Stimulated activated naive B cell treated with anti-CD40 and anti-IgM and Interleukin-4, amounts not matched to agents 10 μg/mL and 1 μg/mL and 100 μg/mL, for 72 hours (primary cell): ENCODE measurements at places on chromosomes 12 and 14.

GRCh38 chr12:89645434-89645833 is 63.2 kb downstream of the ATP2B1 start:
- no peak for DNase-seq

GRCh38 chr14:22168092-22168955 is 420.7 kb downstream of the DAD1 start:
- DNase-seq = no peak

DNA sequence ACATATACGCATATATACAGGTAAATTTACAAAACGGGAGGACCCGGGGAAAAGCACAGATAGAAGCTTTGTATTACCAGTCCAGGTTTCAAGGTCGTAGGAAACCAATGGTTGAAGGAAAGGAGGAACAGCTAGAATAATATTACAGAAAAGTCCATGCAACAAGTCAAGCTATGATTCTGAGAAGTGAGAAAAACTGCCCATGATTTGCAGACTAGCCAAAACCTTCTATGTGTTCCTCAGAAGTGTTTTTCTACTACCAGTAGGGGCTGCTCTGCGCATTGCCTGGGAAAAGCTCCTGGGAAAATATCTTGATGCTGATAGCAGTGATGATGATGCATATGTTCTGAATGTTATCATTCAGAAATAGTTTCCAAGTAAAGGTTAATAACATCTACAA is 2.2 kb downstream of the PDZRN4 start:
- DNase-seq = no peak

DNA sequence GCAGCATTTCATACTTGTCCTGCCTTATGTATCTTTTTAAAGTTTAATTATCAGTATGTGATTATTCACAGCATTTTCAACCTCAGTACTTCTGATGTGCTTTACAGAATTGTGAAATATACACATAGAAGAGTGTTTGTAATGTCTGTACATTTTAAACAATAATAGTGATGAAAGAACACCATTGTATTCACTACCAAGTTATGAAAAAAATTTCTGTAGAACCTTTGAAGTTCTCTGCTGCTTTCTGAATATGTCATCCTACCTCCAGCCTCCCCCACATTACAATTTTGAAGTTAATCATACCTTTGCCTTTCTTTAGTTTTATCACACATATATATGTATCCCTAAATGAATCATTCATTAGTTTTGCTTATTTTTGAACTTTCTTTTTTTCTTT is 24.8 kb downstream of the FRMD6 start:
- DNase-seq = no peak

DNA sequence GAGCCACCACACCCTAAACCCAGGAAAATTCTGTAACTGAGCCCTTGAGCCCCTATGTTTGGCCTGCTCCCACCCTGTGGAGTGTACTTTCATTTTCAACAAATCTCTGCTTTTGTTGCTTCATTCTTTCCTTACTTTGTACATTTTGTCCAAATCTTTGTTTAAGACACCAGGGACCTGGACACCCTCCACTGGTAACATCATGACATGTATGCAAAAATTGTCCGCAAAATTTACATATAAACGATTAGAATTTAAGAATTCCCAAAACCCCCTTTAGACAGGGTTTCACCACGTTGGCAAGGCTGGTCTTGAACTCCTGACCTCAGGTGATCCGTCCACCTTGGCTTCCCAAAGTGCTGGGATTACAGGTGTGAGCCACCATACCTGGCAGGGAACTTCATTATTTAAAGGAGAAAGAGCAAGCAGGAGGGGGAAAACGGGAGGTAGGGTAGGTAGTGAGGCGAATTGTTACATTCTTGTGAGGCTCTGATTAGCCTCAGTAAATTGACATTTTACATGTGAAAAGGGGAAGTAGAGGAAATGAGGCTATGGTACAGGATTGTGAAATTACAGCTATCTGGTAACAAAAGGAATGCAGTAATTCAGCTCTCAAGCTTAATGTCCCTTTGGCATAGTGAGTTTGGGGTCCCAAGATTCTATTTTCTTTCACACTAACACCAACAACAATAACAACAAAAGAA is 27.6 kb downstream of the TUBA1A start:
- no peak for DNase-seq

GRCh38 chr14:78367355-78367754 is 197.2 kb downstream of the NRXN3 start:
- DNase-seq = no peak

- no peak for DNase-seq
Observed at GRCh38 chr12:121779422-121779895, 14.0 kb downstream of the RHOF start.

GRCh38 chr12:12823811-12824210 is 10.7 kb downstream of the DDX47 start:
- no peak for DNase-seq

- DNase-seq = no peak
Observed at GRCh38 chr12:104718304-104718929, 239.7 kb downstream of the SLC41A2 start.

GRCh38 chr12:104055686-104056388 is 5.8 kb upstream of the GLT8D2 start:
- no peak for DNase-seq

DNA sequence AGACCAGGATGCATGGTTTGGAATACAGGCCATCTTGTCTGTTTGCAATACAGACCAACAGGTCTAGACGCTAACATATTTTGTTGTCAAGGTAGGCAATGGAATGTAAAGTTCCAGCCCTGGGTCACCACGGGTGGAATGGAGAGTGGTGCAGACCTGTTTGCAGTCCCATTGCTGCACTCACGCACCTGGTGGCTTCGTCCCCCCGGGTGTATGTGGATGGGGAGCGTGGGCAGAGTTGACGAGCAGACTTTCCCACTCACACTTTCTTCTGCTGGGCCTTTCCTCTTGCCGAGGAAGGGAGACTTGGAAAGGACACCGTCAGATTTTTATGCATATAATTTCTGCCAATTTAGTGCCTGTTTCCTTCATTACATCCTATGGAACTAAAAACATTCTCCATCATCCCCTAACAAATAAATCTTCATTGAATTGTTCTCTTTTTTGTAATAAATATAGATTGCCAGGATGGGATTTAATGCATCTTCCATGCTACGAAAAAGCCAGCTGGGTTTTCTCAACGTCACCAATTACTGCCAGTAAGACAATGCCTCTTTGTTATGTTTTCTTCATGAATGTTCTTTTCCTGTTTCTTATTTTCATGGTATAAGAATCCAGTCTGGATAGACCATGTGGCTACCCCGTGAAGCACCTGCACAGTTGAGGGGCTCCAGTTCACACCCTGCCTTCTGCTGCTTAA is 15.2 kb downstream of the DCAF4 start:
- no peak for DNase-seq

- DNase-seq = no peak
Observed at GRCh38 chr12:64714551-64714968, 44.6 kb downstream of the GNS start.

- DNase-seq = peak; percentile 42
Observed at GRCh38 chr14:106875503-106875902, 1349.1 kb downstream of the TMEM121 start.

DNA sequence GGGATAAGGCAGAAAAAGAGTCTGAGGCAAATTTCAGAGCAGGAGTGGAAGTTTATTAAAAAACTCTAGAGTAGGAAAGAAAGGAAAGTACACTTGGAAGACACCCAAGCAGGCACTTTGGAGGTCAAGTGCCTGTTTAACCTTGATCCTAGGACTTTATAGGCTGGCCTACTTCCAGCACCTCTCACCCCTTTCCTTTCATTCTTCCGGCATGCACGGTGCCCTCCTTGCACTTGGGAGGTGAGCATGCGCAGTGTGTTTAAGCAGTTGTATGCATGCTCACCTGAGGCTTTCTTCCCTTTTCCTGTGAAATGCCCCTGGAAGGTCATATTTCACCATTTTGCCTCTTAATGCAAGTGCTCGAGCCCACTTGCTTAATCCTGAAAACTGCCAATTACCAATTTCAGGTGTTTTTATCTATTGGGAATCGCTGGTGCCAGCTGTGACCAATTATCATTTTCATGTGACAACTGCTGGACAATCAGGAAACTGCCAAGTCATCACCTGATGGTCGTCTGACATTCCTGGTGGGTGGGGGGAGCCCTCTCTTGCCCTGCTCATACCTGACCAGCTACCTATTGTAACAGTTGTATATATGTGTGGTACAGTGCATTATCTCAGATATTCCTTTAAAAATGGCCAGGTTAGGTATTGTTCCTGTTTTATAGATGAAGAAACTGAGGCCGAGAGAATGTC is 53.5 kb downstream of the SUDS3 start:
- no peak for DNase-seq

DNA sequence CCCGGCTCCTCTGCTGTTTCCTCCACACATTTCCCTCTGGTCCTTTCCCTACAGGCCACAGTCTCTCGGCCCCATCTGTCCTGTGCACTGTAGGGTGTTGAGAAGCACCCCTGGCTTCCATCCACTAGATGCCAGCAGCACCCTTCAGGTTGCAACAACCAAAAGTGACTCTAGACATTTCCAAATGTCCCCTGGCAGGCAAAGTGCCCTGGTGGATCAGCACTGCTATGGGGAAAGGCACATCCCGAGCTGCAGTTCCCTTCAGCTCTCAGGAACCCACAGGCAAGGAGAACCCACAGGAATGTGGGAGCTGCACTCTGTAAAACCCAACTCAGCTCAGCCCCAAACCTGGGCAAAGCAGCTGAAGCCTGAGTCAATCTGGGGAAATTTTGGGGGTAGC is 77.0 kb downstream of the RBM19 start:
- no peak for DNase-seq

- no peak for DNase-seq
Observed at GRCh38 chr12:93427779-93428564, 13.8 kb downstream of the UBE2N start.

DNA sequence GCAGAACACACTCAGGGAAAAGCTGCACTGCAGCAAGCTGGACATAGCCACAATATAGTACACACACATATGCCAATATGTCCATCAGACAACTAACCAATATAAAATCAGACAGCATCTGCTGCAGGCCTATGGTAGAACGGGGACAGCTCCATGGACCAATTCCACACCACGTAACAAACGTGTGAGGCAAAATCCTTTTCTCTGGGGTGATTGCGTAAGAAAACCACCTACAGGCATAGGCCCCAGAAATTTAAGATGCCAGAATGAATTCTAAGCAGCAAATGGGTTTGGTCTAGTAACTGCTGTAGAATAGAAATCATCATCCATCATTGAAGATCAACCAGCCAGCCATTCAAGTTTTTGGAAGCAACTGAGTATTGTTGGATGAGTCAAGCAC is 368.9 kb upstream of the TMPO start:
- no peak for DNase-seq

DNA sequence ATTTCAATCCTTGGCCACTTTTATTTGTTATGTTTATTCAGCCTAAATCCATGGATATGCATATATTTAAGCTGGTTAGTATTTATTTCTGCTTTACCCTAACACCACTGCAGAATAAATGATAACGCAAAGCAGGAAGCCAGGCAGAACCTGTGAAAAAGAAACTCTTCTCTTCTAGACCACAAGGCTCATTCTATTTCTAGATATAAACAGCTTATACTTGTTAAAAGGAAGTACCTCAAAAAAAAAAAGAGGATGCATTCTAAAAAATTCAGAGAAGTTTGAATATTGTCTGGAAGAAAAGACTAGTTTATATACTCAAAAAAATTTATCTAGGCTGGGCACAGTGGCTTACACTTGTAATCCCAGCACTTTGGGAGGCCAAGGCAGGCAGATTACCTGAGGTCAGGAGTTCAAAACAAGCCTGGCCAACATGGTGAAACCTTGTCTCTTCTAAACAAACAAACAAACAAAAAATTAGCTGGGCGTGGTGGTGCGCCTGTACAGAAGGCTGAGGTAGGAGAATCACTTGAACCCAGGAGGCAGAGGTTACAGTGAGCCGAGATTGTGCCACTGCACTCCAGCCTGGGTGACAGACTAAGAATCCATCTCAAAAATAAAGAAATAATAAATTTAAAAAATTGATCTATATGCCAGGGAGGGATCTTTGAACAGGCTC is 55.8 kb downstream of the GALNT4 start:
- no peak for DNase-seq

- no peak for DNase-seq
Observed at GRCh38 chr14:26963711-26964110, 365.9 kb upstream of the NOVA1 start.

DNA sequence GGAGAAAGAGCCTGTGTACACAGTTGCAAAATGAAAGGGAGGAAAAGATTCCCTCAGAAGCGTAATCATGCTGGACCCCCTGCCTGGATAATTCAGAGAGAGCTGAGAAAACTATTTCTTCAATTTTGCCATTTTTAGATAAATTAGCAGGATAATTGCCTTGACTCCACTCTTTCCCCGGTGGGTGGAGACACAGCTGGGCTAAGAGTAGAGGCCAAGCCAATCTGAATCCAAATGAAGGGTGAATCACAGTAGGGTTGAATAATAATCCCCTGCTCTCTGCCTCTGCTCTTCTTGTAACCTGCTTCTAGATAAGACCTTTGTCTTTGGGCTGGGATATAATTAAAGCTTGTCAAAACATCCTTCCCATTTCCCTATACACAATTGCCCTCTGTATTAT is 150.1 kb downstream of the CAPZA3 start:
- no peak for DNase-seq

- no peak for DNase-seq
Observed at GRCh38 chr14:99626041-99626648, 18.8 kb upstream of the HHIPL1 start.

DNA sequence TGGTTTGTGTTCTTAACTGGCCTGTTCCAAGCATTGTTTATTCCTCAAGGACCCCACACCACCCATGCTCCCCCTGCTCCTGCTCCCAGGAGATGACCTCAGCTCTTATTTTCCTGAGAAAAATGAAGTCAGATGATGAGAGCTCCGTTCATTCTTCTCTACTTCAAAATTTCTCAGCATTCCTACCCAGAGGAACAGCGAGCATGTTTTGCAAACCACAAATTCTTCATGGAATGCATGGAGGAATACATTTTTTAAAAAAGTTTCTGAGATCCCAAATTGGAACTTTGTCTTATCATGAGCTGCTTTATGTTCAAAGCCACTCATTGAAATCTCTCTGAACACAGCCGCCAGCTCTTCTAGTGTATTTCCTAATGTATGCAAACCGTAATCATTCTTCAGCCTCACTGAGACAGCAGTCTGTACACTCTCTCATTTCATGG is 44.9 kb downstream of the SYNE2 start:
- no peak for DNase-seq

DNA sequence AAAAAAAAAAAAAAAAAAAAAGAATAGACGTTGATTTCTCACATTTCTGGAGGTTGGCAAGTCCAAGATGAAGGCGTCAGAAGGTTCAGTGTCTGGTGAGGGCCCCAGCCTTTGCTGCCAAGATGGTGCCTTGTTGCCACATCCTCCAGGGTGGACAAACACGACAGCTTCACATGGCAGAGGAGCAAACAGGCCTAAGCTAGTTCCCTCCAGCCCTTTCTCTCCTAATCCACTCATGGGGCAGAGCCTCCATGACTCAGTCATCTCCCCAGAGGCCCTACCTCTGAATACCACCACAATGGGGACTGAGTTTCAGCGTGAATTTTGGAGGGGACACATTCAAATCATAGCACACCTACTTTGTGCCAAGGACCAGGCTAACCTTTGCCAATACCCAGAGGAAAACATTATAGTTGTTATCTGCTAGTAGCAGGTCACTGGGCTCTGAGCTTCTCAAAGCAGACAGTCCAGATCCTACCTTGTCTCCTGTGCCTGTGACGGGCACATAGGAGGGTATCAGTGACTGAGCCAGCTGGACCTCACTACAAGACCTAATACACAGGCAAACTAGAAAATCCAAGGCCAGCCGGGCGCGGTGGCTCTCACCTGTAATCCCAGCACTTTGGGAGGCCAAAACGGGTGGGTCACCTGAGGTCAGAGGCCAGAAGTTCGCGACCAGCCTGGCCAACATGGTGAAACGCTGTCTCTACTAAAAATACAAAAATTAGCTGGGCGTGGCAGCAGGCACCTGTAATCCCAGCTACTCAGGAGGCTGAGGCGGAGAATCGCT is 10.5 kb upstream of the BCL11B start:
- no peak for DNase-seq
